Spleen (tissue), 13 donors: ENCODE measurements at places on chromosomes 7 and 10. TPM values are rescaled to one million over a fixed set of nuclear protein-coding genes. Genes with fewer than 3 reads are reported as not detected.

- no peak for DNase-seq
Observed at GRCh38 chr7:24052572-24053260, 231.3 kb upstream of the NPY start.

GRCh38 chr7:40645197-40645596 is 510.4 kb downstream of the SUGCT start:
- DNase-seq: no peak

DNA sequence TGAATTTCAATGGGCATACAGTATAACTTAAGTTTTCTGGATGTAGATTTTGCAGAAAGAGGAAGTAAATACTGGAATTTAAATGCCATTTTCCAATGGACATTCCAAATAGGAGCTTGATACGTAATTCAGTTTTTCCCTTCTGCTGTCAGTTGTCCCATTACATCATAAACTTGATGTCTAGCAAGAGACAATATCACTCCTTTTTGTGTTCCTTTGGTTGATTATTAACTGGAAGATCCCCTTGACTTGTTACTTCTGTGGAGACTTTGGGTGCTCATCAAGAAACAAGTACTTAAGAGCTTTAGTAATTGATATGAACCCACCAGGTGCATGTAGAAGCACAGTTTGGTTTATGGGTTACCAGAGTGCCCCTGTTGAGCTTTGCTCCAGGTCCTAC is 116.1 kb downstream of the ST7 start:
- no peak for DNase-seq

MPP7 gene
- total RNA-seq: 9.8 TPM

C10orf53 gene
- not detected for total RNA-seq

CYP17A1 gene
- not detected for total RNA-seq

DNA sequence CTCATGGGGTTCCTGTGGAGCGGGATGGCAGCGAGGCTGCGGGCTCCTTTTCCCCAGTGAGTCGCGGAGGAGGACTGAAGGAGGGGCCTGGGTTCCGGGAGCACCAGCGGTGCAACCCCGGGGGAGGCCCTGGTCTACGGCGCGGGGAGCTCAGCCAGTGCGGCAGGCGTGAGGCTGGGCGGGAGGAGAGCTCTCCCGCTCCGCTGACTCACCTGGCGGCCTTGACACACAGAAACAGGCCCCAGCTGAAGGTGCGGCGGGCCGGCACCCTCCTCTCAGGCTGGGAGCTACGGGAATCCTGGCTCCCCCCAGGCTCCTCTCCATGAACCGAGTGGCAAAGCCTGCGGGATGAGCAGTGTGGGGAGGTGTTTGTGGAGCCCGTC is 6.8 kb upstream of the NOM1 start:
- no peak for DNase-seq

GRCh38 chr7:151590071-151590849 is 70.6 kb upstream of the RHEB start:
- no peak for DNase-seq

DNA sequence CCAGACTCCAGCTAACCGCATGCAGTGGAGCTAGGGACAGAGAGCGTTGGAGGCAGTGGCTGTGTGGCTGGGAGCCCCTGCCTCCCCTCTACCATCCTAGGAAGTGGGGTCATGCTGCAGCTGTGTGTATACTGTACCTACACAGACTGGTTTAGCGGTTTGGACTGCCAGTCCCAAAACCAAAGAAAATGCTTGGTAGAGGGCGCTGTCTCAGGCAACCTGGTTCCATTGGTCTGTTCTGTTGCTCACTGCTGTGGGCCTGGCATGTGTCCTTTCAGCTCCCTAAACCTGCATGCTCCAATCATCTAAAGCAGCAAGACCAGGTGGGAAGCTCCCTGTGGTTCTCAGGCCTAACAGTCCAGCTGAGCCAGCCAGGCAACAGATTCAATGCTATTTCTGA is 4.5 kb downstream of the RBP4 start:
- no peak for DNase-seq

GRCh38 chr10:11295492-11295891 is 277.8 kb downstream of the CELF2 start:
- DNase-seq: no peak
